ENCODE measurements at places on chromosomes 1 and 21.

DNA sequence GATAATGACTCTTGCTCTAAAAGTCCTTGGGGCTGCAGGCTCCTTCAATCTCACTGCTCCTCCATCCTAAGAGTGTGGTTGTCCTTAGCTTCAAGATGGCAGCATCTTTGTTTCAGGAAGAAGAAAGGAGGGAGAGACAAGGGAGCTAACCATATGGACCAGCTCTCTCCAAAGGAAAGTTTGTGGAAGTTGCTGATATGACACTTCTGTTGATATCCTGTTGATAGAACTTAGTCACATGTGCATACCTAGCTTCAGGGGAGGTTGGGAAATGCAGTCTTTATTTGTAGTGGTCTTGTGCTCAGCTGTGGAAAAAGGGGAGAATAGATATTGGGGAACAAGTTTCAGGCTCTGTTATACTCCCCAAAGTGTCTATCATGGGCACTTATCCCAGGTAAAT is 186.9 kb downstream of the GIPC2 start:
- no peak for DNase-seq

- no peak for DNase-seq
Measured at GRCh38 chr1:27571439-27572018, 32.4 kb downstream of the AHDC1 start.

GRCh38 chr1:173870252-173871075 is 2.3 kb downstream of the ZBTB37 start:
- no peak for DNase-seq

- no peak for DNase-seq
Measured at GRCh38 chr1:222223010-222223409, 324.9 kb downstream of the HHIPL2 start.

GRCh38 chr21:41065539-41065938 is 102.4 kb upstream of the BACE2 start:
- DNase-seq = no peak

DNA sequence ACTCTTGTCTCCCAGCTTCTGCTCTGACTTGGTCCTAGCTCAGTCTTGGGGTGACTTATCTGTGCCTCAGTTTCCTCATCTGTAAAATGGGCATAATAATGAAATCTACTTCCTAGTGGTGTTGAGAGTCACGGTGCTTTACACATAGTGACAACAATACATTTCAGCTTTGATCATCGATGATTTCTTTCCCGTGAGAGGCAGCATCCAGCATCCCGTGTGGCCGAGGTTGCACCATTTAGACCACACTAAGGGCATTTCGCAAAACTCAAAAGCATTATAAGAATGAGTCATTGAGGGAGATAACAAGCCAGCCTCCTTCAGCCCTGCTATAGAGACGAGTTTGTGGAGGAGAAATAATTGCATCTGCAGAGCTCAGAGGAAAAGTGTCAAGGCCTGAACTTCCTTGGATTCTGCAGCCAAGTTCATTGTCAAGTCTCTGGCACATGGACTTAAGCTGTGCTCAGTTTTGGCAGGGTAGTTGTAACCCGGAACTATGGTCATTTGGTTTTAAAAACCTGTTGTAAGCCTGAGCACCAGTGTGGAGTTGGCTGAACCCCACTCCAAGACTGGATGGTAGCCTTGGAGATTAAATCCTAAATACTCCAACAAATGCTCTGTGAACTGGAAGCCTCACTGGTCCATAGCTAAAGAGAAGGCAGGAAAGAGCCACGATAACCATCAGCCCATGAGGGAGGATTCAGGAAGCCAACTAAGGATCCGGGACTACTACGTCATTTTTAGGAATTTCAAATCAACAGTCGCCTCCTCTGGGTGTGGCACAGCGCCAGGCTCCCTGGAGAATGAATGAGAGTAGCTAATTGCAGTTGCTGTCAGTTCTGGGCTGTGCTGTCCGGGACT is 64.2 kb downstream of the TCP10L start:
- DNase-seq = peak; percentile 54

GRCh38 chr1:158117854-158118704 is 62.6 kb upstream of the CD1D start:
- DNase-seq = peak; percentile 44

DNA sequence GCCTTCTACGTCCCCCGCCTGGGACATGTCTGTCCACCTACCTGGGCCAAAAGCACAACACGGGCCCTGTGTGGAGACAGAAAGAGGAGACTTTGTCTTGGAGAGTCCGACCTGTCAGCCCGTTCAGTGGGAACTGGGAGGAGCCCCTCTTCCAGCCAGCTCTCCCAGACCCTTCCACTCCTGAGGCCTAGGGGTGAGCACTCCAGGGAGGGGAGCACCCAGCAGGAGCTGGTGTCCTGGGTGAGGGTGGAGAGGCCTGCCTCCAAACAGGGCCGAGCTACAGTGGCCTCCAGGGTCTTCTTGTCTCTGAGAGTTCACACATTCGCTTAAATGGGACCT is 546 bp downstream of the SPOCD1 start:
- DNase-seq = no peak

Measured in RKO (cell line).